Activated CD8-positive, alpha-beta T cell treated with anti-CD3 and anti-CD28 coated beads, Interleukin-2, amount 10 ng/mL, durations not matched to agents 7 days and 5 days (primary cell): ENCODE measurements at places on chromosomes 2 and 18.

- DNase-seq, result no peak
Observed at GRCh38 chr2:128780434-128781080, 461.9 kb upstream of the HS6ST1 start.

DNA sequence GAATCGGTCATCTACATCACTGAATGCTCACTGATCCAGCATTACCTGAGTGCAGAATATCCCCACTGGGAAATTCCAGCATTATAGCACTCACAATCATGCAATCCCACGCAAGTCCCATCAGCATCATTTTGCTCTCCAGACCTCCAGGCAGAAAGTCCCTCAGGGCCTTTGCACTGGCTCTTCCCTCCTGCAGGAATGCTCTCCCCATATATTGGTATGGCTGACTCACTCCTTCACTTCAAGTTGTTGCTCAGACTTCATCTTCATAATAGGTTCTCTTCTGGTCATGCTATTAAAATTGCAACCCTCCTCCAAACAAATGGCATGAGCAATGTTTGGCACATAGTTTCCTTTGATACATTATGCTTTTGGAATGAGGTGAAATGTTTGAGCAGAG is 64.7 kb upstream of the CELF4 start:
- no peak for DNase-seq

DNA sequence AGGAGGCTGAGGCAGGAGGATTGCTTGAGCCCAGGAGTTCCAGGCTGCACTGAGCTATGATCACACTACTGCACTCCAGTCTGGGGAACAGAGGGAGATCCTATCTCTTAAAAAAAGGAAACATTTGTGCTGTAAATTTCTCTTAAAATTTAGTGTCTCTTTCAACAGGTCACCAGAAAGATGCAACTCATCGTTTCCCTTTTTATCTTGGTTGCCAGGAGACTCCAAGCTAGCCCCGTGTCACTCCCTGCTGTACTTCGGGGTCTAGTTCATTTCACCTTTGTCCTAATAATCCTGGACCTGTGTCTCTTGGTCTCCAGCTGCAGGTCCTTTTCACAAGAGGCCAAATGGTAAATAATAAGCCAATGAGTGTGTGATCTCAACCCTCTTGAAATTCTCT is 7.1 kb downstream of the HS1BP3 start:
- no peak for DNase-seq

- no peak for DNase-seq
Observed at GRCh38 chr2:33111002-33111446, 164.3 kb downstream of the LTBP1 start.

DNA sequence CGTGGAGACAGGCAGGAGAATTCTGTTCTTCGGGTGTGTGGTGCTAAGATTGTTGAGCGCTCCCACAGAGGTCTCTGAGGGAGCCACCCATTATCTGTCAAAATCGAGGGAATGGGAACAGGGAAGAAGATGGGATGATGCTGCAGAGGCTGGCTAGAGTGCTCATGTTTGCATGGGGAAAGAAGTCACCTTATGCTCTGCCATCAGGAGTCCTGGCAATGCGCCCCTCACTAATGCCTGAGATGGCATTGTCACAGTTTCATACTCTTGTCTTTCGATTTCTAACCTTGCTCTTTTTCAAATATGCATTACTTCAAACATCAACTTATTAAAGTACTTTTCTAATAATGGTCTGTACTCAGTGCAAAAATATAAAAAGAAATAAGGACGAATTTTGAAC is 463.3 kb upstream of the CELF4 start:
- no peak for DNase-seq

GRCh38 chr2:98839292-98839691 is 96.7 kb downstream of the CRACDL start:
- DNase-seq, result no peak

- DNase-seq, result no peak
Observed at GRCh38 chr2:112005406-112006075, 49.5 kb upstream of the TMEM87B start.
